ENCODE measurements at places on chromosomes 3 and 15.

DNA sequence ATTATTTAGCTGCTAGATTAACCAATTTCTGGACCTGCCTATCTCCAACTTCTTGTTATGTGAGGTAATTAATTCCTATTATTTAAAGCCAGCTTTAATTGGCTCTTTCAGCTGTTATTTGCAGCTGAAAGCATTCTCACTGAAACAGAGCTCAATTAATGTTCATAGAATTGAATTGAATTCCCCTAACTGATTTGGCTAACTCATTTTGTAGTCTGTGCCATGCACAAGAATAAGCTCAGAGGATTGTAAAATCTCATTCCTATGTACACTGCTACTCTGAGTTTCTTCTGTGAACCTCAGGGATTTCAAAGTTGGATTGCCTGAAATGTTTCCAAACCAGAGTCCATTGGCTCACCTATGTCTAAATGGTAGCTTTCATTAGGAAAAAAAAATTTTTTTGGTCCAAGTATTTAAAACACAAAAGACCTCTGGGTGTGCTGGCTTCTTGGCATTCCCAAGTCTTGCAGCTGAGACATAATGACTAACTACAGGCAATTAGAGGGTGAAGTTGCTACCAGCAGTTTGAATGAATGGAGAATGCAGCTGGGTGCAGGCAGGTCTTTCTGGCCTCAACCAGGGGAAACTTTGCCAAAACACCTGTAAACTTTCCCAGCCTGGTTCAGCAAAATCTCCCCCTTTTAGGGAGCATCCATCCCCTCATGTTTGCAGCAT is 134.3 kb downstream of the EDEM1 start:
- no peak for DNase-seq

- DNase-seq, result no peak
These were observed 63.7 kb upstream of the SENP5 start for GRCh38 chr3:196803891-196804468.

DNA sequence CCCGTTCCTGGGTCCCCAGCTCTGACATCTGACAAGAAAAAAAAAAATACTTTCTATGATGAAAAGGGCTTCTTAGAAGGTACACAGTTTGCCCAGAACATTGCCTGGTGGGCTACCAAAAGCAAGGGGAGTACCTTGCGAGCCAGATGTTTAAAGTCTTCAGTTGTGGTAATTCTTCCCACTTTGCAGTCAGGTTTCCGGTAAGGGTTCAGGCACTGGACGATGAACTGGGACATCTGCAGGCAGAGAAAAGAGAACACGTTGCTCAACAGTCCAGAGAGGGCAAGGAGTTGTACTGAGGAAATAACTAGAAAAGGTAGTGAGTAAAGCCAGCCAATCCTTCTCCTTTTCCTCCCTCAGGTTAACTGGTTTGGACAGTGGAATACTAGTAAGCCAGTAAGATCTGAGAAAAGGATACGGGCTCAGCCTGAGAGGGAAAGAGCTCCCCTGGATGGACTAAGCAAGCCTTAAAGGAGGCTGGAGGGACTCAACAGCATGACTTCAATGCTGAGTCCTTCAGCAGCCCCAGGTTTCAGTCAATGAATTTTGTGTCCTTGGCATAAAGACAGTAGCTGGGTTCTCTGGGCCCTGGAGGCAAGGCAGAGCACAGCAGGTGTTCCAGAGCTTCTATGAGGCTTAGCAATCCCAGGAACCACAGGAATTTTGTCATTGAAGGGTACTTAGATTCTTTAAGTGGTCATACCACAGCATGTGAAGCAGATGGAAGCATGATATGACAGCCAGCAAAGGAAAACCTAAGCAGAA is 38.2 kb downstream of the NBEAL2 start:
- DNase-seq, result no peak

GRCh38 chr3:103342205-103342731 is 907.5 kb downstream of the ZPLD1 start:
- DNase-seq, result no peak

DNA sequence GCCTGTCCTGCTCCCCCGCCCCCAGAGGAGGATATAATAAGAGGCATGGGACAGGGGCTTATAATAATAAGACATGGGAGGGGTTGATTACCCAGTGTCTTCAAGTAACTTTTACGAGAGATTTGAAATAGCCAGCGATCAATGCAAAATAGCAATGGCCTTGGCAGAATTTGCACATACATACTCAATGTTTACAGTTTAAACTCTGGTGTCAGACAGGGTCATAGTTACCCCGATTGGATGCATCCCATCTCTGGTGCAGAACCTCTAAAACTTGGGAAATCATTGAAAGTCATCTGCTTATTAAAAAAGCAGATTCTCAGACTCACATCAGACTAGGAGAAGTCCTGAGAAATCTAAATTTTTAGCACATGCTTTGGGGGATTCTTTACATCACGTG is 61.0 kb downstream of the TRAK1 start:
- DNase-seq, result no peak

DNA sequence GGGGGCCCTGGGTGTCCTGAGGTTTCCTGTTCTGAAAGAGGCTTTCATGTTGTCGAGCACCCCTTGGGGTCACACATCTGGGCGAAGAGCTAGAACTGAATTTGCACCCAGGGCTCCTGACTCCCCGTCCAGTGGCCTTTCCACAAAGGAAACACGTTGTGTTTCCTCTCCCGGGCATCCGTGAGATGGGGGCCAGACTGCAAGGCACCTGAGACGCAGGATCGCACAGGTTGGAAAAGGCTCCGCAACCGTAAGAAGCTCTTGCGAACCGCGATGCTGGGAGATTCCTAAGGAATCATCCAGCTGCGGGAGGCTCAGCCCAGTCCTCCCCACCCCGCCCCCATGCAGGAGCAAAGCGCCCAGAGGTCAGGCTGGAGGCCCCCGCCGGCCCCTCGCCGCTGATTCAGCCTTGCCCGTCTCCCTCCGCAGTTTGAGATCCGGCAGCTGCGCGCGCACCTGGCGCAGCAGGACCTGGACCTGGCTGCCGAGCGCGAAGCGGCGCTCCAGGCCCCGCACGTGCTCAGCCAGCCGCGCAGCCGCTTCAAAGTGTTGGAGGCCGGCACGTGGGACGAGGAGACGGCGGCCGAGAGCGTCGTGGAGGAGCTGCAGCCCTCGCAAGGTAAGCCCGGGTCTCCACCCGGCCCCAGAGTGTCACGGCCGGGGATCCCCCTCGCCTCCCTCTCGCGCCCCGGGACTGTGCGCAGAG is 119.6 kb downstream of the ETFA start:
- DNase-seq, result no peak

GRCh38 chr3:130900959-130901358 is 7.1 kb downstream of the ATP2C1 start:
- no peak for DNase-seq

GRCh38 chr3:171563298-171563697 is 103.1 kb upstream of the TNIK start:
- no peak for DNase-seq

DNA sequence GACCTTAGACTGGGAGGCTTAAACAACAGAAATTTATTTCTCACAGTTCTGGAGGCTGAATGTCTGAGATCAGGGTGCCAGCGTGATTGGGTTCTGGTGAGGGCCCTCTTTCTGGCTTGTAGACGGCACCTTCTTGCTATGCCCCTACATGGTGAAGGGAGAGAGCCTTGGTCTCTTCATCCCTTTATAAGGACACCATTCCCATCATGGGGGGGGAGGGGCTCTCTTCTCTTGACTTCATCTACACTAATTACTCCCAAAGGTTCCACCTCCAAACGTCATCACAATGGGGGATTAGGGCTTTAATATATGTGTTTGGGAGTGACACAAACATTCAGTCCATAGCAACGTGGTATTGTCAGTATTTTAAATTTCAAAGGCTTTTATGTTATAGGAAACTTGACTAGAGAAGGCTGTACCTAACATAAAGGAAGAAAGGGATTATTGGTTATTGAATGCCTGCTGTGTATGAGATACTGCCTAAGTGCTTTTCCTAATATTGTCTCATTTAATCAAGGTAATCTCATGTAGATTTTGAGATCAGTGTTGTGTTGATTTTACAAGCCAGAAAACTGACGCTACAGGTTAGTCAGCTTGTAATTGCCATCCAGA is 20.9 kb downstream of the SYN2 start:
- no peak for DNase-seq

GRCh38 chr3:183381179-183381578 is 47.2 kb downstream of the MCF2L2 start:
- DNase-seq, result no peak

DNA sequence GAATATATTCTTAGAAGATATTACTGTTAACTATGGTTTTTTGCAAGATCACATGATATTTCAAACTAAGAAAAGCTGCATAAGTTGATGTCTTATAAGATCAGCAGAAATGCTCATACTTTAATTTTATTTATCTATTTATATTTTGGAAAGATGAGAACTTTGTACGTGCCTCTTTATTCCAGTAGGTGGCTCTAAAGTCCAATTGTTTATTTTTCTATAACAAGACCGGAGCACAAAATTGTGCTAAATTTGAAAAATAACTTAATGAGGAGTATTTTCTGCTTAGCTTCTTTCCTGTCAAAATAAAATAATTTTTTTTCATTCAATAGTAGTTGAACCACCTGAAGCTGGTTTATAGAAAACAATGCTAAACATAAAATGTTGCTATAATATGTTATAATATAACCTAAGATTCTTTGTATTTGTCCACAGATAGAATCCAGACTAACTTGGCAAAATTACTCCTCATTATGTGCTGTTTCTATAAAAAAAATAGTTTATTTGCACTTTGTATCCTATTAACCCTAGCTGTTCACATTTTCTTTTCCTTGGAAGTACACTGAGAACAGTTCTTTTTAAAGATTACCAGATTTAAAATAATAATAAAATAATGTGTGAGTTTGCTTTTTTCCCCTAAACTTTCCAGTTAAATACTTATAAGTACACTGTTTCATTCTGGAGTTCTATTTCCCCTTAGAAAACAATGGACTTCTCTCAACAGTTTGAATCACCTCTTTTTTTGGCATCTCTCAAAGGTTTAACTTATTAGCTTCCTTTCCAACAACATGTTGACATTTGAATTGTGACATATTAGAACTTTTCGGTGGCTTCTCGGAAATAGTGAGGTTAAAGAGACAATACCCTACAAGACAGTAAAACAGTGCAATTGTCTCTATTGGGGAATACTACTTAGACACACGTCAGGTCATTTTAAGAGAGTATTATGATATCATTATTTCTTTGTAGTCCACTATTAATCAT is 530.0 kb downstream of the MECOM start:
- DNase-seq, result no peak

DNA sequence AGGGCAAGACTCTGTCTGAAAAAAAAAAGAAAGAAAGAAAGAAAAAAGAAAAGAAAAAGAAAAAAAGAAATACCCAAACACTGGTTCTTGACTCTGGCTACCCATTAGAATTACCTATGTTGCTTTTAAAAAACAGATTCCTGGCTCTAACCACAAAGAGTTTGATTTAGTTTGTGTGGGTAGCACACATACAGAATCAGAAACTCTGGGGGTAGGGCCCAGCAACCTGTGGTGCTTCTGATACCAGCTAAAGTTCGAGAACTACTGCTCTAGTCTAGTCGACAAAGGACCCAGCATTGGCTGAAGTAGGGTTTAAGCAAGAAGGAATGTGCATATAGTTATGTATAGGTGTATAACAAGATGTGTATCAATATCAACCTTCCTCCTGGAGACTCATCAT is 392.7 kb downstream of the EFHB start:
- DNase-seq, result no peak

DNA sequence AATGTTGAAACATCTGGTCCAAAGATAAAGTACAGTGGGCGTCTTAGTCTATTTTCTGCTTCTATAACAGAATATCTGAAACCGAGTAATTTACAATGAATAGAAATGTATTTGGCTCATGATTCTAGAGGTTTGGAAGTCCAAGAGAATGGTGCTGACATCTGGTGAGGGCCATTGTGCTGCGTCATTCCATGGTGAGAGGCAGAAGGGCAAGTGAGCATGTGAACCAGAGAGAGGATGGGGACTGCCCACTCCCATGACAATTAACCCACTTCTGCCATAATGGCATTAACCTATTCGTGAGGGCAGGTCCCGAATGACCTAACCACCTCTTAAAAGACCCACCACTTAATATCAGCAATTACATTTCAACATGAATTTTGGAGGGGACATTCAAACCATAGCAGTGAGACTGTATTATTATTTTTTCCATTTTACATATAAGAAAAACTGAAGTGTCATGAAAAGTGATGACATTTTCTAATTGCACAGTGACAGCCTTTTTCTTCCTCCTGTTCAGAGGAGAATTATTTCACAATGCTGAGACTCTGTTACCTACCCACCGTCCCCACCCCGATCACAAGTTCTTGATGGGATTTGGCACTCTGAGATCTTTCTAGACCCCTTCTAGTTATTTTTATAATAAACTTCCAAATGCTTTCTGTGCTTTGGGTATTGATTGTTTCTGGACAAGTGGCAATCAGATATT is 238.8 kb downstream of the RPLP1 start:
- DNase-seq, result no peak

DNA sequence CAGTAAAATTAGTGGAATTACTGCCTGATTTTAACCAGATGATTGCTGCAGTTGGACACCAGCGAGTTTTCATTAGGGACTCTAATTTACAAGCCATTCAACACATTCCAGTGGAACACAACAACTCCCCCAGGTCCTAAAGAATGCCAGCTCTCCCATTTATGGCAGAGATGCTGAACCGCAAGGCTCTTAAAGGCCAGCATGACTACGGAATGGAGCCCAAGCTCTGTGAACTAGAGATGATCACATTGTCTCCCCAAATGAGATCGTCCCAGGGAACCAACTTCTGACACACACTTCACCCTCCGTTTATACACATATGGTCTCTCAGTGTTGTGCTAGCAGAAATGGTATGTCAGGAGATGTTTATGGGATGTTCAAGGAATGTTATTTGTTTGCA is 446.2 kb upstream of the NR2F2 start:
- no peak for DNase-seq

DNA sequence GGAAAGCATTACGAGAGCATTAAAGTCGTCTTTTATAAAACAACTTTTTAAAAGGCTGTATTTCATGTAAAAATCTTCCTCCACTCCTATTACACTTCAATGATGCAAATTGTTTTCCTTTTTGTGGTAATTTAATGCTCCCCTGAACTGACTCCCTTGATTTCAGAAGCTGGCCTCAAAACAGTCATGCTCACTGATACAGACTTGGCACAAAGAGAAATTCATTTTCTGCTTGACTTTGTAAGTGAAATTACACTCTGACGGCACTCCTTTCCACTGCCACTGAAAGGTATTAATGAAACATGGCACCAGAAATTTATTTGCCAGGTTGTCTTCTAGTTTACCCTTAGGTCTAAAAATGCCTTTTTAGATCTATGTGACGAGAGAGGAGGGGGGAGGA is 215.5 kb downstream of the LRRC3B start:
- DNase-seq, result no peak

GRCh38 chr15:66996094-66996493 is 69.3 kb upstream of the SMAD3 start:
- DNase-seq, result no peak

DNA sequence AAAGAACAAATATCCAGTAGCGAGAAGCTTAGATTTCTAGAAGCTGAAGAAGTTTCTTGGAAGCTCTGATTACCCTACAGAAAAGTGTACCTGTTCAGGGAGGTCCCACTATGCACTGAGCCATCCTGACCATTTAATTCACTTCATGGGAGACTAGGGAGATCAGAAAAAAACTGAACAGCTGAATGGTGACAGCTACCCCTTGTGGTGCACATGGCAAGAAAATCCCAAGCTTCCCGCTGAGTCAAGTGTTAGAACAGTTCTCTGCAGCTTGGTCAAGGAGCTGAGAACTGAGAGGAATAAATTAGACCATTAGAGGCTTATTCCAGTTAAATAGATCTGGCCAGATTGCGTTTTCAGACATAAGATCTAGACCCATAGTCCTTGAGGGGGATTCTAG is 197.2 kb upstream of the VEPH1 start:
- DNase-seq, result no peak

- DNase-seq, result no peak
These were observed 819.1 kb downstream of the TUSC7 start for GRCh38 chr3:117528688-117529087.

All from T-helper 1 cell (primary cell).